IMR-90 (cell line): ENCODE measurements at places on chromosomes 2 and 18. TPM values are rescaled to one million over a fixed set of nuclear protein-coding genes. Genes with fewer than 3 reads are reported as not detected.

Gene IMPACT
- 11.8 and 26.4 TPM in 2 replicates for total RNA-seq

Gene HOXD9
- total RNA-seq, result not detected in 2 replicates

Gene APOB
- under 0.01 TPM in 2 replicates for total RNA-seq

Gene PLCL1
- total RNA-seq, result 0.18 and 0.56 TPM in 2 replicates

Gene LAMA3
- 0.18 and 0.28 TPM in 2 replicates for total RNA-seq

Gene ALPP
- total RNA-seq, result not detected in 2 replicates

Gene SRD5A2
- not detected in 2 replicates for total RNA-seq

Gene PIEZO2
- total RNA-seq, result 3.3 and 4.1 TPM in 2 replicates
